ENCODE measurements at places on chromosomes 6 and 20. TPM values are rescaled to one million over a fixed set of nuclear protein-coding genes. Genes with fewer than 3 reads are reported as not detected.

The ENPP4 gene
- total RNA-seq: 19.1 TPM

GRCh38 chr6:113936093-113936934 is 34.6 kb downstream of the HDAC2 start:
- DNase-seq: no peak

DNA sequence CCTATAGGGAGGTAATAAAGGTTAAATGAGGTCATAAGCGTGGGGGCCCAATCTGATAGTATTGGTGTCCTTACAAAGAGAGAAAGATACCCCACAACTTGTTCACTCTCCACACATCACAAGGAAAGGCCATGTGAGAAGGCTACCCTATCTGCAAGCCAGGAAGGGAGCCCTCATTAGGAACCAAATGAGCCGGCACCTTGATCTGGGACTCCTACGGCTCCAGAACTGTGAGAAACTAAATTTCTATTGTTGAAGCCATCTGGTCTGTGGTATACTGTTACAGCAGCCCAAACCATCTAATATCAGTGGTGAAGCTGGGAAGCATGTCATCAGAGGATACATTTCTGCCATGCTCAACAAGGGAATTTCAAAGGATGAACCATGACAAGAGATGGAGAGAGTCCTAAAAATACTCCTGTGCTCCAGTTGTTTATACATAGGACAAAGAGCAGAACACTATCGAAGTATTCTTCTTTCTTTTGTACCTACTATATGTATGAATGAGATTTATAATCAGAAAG is 10.4 kb downstream of the COX7A2 start:
- no peak for DNase-seq

DNA sequence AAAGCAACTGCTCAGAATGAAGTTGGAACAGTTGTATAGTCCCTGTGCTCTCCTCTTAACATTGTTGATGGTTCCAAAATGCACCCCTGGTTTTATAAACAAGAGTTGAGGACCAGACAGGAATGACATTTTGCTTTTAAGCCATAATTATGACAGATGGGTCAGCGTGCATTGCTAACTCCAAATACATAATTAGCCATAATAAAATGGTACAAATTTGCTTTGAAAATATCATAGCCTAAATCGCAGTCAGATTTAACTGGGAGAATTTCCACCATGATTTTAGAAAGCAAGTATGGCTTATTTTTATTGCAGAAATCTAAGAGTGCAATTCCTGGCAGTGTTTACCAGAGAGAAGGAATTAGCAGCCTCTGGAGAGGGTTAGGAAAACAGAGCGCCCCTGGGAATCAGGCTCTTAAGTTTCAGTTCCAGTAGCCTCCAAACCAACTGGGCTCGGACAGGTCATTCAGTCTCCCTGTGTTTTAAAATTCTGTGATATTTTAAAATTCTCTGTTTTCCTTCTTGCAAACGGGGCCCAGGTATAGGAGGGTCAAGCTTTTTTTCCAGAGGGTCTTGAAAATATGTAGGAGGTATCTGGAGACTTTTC is 302.3 kb downstream of the TBC1D7 start:
- DNase-seq: no peak

DNA sequence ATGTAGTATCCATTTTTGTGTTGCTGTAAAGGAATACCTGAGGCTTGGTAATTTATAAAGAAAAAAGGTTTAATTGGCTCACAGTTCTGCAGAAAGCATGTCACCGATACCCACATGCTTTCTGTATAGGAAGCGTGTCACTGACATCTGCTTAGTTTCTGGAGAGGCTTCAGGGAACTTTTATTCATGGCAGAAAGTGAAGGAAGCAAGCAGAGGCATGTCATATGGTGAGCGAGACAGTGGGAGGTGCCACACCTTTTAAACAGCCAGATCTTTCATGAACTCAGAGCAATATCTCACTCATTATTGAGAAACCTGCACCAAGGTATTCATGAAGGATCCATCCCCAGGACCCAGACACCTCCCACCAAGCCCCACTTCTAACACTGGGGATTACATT is 3.5 kb downstream of the SUMO4 start:
- DNase-seq: no peak

- peak; percentile 19 for DNase-seq
Observed at GRCh38 chr6:27495386-27496135, 22.7 kb upstream of the ZNF184 start.
